ENCODE measurements at places on chromosomes 5 and 9.

GRCh38 chr5:142913728-142914338 lies 143.7 kb downstream of the ARHGAP26 start:
- DNase-seq, result no peak

DNA sequence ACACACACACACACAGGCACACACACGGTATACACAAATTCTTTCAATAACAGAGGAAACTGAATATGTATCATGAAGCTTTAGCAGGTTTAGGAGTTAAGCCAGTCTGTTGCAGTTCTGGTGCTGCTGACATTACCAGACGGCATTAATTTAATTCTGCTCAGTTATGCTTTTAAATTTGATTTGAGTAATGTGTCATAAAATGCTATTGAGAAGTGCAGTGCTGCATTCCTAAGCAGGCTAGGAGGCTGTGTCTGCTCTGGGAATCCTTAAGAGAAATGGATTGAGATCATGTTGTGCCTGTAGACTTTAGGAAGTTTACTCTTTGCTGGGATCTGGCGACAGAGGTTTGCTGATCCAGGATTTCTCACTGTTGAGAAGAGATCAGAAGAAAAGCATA lies 733.8 kb downstream of the BRINP1 start:
- DNase-seq, result no peak

DNA sequence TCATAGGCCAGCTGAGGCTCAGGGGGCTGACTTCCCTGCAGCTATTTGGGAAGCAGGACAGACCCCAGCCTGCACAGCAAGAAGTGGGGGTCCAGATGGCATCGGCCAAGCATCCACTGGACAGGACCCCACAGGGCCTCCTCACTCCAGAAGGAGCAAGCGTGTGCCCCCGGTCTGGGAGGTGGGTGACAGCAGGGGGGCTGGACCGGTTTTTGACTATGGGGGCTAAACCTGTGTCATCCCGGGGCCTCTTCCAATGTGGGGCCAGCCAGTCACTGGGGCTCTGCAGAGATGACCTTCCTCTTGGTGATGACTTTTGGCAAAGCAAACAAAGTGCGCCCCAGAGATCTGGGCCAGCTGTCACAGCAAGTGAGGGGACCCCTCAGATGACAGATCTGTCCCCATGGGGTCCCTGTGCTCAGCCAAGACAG lies 163.9 kb downstream of the OLFM1 start:
- DNase-seq, result no peak

DNA sequence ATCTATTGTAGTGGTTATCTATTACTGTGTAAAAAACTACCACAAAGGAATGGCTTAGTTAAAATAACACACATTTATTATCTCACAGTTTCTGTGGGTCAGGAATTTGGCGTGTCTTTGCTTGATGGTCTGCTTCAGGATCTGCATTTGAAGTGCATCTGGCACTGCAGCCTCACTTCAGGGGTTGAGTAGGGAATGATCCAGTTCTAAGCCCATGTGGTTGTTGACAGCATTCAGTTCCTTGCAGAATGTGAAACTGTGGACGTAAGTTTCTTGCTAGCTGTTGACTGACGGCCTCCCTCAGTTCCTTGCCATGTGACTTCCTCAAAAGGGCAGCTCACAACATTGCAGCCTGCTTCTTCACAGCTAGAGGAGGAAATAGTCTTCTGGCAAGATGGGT lies 2.1 kb upstream of the OGN start:
- DNase-seq, result peak; percentile 32

DNA sequence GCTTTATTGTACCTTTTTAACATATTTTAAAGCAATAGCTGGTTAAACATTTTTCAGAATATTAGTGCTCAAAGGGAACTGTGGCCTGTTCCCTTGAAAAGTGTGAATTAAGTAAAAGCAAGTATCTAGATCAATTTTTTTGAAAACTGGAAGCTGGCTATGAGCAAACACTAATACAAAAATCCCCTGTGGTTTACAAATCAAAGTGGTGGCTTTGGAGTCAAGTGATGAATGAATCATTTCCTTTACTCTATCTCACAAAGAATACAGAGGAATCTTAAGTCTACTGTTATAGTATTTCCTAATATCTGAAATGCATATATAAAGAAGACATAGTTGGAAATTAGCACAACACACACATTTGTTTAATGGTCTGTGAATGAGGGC lies 212.4 kb upstream of the C9orf72 start:
- DNase-seq, result no peak

DNA sequence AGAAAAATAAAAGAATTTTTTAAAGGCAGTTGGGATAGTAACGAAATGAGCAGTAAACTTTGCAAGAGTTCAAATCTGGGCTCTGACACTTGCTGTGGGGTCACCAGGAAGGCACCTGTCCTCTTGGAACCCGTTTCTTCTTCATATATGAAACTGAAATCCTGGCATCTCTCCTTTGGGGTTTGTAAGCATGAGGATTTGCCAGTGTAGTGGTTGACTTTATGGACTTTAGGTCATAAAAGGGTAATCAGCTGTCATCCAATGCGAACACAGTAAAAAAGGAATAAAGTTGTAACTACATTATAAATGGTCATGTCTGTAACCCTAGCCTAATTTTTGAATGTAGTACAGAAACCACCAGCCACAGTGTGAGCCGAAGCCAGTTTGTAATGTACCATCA lies 1.3 kb downstream of the RAB14 start:
- no peak for DNase-seq

- DNase-seq, result no peak
Measured at GRCh38 chr9:128138001-128138400, 10.5 kb upstream of the PTGES2 start.

Measured in central memory CD4-positive, alpha-beta T cell (primary cell).